Fibroblast of the aortic adventitia (primary cell): ENCODE measurements at places on chromosomes 2 and 18. TPM values are rescaled to one million over a fixed set of nuclear protein-coding genes. Genes with fewer than 3 reads are reported as not detected.

DNA sequence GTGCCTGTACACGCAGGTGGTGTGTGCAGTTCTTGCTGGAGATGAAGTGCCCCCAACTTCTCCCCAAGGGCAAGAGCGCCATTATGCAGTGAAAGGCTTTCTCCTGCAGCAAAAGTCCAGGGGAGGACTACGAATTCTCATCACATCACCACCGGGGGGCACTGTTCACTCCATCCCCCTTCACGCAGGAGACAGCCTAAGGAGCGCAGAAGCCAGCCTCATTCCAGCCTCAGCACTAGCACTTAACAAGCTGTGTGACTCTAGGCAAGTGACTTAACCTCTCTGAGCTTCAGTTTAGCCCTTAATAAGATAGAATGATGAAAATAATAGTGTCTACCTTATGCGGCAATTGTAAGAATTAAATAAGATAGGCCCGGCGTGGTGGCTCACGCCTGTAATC is 32.3 kb downstream of the DNMT3A start:
- DNase-seq: peak; percentile 47

GRCh38 chr2:30792521-30792920 is 14.7 kb downstream of the CAPN13 start:
- DNase-seq: no peak

DNA sequence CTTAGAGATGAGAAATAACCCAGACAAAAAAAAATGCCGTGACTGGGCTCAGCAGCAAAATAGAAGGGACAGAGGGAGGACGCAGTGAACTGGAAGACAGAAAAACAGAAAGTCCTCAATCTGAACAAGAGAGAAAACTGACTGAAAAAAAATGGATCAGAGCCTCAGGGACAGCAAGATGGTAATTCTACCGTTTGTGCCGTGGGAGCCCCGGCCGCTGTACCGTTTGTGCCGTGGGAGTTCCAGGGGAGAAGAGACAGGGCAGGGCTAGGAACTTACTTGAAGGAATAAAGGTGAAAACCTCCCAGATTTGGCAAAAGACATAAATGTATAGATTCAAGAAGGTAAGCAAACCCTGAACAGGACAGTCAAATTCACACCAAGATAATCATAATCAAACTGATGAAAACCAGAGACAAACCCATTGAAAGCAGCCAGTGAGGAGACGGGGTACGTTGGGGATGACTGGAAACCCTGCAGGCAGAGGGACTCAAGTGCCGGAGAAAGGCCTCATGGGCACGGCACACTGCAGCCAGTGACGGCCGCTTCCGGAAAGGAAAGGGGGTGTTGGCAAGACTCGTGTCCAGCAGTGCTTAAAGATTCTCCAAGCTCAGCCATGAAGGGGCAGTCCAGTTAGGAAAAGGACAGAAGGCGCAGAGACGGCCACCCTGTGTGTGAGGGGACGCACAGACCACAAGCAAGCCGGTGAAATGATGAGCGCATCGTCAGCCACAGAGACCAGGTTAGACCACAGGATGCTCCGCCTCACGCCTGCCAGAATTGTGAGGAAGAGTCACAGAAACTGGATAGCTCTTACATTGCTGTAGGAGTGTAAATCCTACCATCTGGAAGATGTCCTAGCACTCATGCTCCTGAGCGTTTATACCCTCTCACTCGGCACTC is 40.0 kb upstream of the NFATC1 start:
- DNase-seq: no peak

LBX2 gene
- total RNA-seq: 2.0 and 3.0 TPM in 2 replicates

DNA sequence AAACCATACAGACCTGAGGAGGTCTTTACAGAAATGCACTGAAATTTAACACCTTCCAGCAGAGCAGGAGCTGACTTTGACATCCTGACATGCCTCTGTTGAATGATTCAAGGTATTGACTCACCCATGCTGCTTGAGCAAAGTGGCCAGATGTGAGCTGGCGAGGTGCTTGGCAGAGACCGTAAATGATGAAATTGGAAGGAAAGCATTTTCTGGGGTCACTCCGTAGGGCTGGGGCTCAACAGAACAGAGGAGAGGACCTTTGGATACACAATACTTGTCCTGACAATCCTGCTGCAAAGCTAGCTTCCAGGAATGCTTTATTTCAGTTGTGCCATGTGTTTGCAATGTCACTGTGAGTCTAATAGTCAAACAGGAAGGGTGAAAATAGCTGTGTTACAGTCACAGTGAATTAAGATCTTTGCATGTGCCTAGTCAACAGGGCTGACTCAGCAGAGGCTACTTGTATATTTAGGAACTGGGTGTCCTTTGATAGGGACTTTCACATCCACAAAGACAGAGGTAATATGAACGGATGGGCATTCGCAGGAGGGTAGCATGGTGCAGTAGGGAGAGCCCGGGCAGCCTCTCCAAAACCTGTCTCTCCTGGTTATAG is 31.6 kb upstream of the NCK2 start:
- DNase-seq: peak; percentile 59

FBXO36 gene
- 1.6 and 5.5 TPM in 2 replicates for total RNA-seq

DNA sequence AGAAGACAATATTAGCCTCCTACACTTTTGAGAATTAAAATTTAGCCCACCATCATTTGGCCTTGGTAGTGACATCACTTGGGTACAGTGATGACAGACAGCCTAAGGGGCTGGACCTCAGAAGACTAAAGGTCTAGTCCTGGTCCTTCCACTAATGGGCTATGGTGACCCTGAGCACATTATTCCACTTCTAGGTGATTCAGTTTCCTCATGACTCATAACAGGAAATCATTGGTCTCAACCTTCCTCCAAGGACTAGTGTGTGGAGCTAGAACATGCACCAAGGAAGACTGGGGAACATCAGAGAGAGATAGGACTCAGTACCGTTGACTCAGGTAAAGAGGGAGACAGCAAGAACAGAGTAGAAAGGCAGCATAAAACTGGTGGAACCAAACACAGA is 64.0 kb downstream of the TFCP2L1 start:
- no peak for DNase-seq

- no peak for DNase-seq
These were observed 41.2 kb upstream of the TEX51 start for GRCh38 chr2:126857502-126857901.

DNA sequence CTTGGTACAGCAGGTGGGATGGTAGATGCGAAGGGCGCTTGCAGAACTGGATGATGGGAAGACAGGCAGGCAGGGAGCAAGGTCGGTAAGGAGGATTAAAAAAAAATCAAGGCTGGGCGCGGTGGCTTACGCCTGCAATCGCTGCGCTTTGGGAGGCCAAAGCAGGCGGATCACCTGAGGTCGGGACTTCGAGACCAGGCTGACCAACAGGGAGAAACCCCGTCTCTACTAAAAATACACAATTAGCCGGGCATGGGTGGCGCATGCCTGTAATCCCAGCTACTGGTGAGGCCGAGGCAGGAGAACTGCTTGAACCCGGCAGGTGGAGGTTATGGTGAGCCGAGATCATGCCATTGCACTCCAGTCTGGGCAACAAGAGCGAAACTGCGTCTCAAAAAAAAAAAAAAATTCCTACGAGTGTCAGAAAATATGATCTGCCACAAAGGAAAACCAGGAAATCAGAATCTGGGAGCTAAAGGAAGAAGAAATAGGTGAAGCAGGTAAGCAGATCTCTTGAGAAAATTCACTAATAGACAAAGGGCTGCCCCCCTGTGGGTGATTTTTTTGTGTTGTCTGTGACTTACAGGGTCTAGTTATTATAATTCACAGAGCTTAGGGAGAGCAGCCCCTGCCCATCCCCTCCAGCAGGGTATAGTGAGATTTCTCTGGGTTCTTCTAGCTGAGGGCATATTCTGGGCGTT is 46.2 kb downstream of the C2orf42 start:
- DNase-seq: no peak

- DNase-seq: no peak
These were observed 32.7 kb downstream of the TMEM17 start for GRCh38 chr2:62473246-62473827.

DNA sequence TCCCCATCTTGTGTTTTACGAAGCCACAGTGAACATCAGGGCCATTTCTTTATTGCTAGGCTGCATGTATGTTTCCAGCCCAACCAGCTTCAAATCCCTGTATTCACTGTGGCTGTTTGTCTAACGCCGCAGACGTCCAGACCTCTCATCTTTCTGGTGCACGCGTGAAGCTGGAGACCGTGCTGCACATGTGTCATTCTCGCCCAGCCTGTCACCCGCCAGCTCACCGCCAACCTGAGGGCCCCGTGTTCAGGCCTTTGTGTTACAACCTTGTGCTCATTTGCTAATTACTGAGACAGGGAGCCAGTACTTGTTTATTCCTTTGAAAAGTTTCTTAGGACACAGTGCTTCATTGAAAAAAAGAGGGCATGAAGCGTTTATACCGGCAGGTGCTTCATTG is 21.4 kb downstream of the SALL3 start:
- no peak for DNase-seq

RALB gene
- 29.7 and 73.7 TPM in 2 replicates for total RNA-seq

GPAT2 gene
- 10.2 TPM in 1 of 2 replicates, not detected in the other for total RNA-seq

DNA sequence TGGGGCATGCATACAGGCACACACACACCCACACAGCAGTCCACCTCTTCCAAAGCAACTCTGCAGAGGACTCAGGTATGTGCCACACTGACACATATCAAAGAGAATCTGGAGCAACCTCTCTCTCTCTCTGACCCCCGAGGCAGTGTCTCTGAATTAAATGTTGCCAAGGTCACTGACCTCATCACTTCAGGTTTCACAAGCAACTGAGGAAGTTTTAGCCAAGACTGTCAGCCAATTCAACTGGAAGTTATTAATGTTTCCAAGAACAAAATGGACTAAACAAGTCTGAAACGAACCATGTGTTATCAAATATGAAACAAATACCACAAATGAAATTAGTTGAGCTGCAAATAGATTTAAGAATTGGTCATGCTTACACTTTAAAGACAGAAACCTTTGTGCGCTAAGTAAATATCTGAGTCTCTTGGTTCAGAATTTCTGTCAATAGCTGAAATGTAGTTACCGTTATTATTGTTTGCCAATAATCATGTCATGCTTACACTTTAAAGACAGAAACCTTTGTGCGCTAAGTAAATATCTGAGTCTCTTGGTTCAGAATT is 86.1 kb downstream of the SLC25A12 start:
- peak; percentile 47 for DNase-seq

- DNase-seq: peak; percentile 30
These were observed 75.0 kb downstream of the CTIF start for GRCh38 chr18:48613589-48614404.

DNA sequence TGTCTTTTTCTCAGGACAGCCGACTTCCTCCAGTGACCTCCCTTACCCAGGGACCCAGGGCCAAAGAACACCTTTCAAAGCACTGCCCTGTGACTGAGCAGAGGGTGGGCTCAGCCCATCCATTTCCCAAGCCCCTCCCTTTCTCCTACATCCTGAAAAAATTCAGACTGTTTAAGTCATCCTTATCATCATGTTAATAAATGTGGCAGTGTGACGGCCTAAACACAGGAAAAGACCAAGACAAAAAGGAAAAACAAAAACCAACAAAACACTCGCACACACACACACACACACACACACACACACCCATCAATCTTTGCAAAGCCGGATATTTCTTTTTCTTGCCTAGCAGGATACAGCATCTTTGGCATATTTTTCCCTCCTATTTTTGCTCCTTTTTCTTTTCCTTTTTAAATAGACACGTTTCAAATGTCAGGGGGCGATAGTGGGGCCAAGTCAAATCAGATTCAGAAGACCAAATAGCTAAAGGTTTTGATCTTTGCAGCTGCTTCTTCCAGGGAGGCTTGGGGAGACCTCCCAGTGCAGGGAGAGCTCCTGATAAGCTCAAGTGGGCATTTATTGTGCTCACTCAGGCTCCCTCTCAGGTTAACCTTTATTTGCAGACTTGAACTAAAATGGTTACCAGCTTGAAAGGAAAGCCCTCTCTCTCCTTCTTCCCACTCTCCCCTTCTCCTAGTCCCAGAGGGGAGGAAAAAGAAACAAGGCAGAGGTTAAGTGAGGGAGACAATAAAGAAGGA is 39.5 kb upstream of the NRP2 start:
- no peak for DNase-seq

GRCh38 chr18:54905629-54906028 is 53.6 kb downstream of the CCDC68 start:
- DNase-seq: no peak

GRCh38 chr2:72118951-72119350 is 28.7 kb downstream of the CYP26B1 start:
- no peak for DNase-seq

NAT8 gene
- not detected in 2 replicates for total RNA-seq

DNA sequence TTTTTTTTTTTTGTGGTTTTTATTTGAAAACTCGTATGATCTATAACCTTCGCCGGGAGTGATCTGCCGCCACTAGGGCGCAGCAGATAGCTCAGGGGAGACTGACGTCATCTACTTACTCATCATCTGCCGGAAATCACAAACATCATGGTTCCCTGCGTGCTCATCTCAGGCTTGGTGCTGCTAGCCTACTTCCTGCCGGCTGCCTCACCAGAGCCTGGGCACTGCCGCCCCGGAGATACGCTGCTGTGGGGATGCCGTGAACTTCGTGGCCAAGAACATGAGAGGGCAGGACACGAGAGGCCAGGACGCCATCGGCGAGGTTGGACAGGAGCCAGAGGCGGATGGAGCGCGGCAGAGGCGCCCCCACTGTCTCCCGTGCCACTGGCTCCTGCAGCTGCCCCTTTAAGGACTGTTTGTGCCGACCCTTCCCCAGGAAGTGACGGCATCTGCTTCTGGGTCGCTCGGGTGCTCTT is 68.8 kb downstream of the DOK6 start:
- DNase-seq: no peak

DNA sequence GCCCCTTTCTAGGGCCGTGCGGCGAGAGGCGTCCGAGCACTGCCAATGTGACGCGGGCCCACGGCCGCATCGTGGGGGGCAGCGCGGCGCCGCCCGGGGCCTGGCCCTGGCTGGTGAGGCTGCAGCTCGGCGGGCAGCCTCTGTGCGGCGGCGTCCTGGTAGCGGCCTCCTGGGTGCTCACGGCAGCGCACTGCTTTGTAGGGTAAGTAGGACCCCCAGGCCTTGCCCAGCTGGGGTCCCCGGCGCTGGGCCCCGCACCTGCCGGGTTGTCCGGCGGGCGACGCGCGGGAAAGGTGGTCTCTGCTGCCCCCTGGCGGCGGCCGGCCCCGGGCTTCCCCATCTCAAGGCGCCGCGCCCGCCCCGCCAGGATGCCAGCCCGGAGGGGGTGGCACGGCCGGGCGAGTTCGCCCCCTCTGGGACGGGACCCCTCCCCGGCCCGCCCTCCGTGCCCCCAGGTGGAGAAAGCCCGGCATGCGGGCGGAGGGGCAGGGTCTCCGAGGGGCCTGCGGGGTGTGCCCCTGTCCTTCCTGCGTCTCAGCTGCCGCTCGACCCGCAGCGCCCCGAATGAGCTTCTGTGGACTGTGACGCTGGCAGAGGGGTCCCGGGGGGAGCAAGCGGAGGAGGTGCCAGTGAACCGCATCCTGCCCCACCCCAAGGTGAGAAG is 1.9 kb downstream of the PRSS56 start:
- no peak for DNase-seq

DNA sequence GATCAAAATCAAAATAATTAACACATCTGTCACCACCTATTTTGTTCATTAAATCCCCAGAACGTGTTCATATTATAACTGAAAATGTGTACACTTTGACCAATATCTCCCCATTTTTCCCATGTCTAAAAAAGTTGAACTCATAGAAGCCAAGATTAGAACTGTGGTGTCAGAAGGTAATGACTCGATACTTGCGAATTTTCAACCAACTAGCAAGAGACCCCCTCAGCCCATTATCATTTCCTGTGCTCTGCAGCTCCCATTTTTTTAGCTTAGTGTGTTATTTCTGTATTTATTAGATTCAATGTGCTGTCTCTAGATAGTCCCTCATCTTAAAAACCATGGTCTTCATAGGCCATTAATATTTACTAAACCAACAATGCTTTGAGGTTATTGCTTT is 248.7 kb upstream of the PIK3C3 start:
- DNase-seq: no peak

SERPINB11 gene
- total RNA-seq: not detected in 2 replicates

- DNase-seq: peak; percentile 10
These were observed 79.6 kb downstream of the TGIF1 start for GRCh38 chr18:3529601-3530000.

GRCh38 chr2:237593596-237594320 is 3.2 kb upstream of the RAB17 start:
- DNase-seq: no peak
